ENCODE measurements at places on chromosomes 12 and 14. TPM values are rescaled to one million over a fixed set of nuclear protein-coding genes. Genes with fewer than 3 reads are reported as not detected.

Gene DAO
- not detected for polyA plus RNA-seq

DNA sequence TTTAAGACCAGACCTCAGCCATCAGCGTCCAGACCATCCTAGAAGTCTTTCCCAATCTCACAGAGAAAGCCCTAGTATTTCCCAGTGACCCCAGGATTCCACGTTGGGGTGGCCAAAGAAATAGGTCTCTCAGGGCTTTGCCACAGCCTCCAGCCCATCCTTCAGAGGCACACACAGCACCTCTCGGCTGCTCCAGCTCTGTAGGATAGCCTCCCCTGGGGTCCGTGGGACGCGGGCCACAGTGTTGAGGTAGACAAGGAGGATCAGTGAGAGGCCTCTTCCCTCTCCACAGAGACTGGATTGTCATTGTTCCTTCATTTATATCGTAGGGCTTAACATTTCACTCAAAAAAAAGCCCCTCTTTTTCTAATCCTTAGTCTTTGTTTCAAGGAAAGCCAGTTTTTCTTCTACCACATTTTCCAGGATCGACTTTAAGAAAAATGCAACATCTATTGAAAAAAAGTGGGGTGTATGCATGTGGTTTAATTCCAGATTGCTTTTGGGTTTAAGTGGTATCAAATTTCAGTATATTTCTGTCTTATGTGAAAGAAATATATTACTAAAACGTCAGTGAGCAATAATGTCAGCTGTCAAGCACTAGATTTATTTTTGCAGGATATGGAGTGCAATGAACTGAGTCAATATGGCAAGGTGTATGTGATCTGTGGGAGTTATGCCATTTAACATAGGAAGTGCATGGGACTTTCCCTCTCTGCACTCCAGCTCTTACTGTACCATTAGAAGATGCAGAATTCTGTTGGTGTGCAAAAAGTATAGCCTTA lies 187.5 kb downstream of the MSRB3 start:
- DNase-seq: no peak

Gene NUDT14
- 64.9 TPM for polyA plus RNA-seq

Gene GZMB
- not detected for polyA plus RNA-seq

Gene KRT79
- polyA plus RNA-seq: not detected

DNA sequence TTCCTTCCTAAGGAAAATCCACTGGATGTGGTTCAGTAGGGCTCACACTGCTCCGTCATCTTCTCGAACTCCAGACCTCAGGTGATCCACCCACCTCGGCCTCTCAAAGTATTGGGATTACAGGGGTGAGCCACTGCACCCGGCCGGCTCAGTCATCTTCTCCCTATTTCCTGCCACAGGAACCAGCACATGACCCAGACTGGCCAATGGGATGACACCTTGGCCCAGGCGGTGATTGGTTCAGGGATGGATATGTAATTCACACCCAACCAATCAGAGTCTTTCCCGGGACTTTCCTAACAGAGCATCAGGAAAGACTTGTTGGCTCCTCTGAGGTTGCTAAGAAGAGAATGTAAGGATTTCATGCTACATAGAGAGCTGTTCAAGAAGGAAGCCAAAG lies 19.2 kb upstream of the C12orf76 start:
- DNase-seq: no peak

DNA sequence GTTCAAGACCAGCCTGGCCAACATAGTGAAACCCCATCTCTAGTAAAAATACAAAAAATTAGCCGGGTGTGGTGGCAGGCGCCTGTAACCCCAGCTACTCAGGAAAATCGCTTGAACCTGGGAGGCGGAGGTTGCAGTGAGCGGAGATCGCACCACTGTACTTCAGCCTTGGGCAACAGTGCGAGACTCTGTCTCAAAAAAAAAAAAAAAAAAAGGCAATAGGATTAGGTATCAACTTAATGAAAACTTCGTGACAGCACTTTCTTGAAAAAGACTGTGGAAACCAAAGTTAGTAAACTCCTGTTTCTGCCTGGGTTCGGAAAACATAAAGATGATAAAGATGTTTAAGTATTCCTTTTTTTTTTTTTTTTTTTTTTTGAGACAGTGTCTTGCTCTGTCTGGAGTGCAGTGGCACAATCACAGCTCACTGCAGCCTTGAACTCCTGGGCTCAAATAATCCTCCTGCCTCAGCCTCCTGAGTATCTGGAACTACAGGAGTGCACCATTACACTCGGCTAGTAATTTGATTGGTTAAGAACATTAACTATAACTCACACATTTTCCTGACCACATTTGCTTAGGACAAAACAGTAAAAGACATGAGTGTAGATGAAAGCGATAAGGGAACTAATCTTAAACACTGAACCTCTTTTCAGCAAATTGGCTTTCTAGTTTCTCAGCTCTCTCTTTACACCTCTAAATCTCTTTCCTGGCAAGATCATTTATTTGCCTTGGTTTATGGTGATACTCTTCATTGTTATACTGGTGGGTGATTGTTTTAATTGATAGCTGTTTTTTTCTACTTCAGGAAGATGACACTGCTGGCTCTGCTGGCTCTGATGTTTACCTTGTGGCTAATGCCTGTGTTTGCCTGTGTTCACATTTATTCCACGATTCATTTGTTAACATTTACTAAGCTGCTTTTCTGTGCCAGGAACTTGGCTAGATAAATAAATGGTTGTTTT lies 15.8 kb downstream of the HIF1A start:
- DNase-seq: no peak

DNA sequence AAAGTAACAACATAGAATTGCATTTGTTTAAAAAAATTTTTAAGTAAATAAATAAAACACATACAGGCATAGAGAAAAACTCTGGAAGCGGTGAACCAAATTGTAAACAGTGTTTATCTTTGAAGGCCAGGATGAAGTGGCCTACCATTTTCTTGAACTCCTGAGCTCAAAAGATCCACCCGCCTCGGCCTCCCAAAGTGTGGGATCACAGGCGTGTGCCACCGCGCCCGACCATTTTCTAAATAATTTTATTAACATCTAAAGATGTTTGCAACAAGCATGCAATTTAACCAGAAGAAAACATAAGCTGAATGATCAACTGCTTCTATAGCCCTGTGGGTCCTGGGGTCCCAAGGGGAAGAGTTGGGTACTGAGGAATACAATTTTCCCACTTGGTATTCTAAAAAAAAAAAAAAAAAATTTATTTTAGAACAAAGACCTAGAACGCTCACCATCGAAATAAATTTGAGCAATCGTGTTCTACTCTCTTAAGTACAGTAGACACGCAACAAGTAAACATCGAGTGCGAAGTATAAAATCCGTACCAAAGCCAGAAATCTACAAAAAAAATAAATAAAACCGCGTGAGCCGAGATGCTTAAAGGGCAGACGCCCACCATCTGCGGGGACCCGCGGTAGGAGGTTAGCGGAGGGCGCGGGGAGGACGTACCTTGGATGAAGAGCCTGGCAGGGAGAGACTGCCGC lies 484 bp downstream of the MIS18BP1 start:
- DNase-seq: no peak

DNA sequence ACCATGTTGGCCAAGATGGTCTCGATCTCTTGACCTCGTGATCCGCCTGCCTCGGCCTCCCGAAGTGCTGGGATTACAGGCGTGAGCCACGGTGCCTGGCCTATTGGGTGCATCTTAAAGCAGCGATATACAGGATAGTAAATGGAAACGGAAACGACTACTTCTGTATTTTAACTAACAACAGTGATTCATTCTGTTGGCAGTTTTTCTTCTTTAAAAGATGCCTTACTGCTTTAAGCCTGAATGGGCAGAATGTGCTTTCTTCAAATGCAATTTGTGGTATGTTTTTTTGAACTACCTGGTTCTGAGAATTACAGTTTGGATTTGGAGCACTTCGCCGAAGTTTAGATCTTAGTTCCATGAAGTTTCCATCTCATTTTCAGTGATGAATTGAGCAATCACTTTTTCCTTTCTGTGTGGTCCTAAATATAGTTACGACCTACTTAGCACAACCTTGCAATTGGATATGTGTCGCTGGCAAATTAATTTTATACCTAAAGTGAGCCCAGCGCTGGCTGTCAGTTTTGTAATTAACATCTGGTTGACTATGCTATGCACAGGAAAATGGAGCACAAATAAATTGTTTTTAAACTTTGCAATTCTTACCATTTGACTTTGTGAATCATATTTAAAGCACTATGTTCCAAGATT lies 53.6 kb upstream of the EIF5 start:
- no peak for DNase-seq

DNA sequence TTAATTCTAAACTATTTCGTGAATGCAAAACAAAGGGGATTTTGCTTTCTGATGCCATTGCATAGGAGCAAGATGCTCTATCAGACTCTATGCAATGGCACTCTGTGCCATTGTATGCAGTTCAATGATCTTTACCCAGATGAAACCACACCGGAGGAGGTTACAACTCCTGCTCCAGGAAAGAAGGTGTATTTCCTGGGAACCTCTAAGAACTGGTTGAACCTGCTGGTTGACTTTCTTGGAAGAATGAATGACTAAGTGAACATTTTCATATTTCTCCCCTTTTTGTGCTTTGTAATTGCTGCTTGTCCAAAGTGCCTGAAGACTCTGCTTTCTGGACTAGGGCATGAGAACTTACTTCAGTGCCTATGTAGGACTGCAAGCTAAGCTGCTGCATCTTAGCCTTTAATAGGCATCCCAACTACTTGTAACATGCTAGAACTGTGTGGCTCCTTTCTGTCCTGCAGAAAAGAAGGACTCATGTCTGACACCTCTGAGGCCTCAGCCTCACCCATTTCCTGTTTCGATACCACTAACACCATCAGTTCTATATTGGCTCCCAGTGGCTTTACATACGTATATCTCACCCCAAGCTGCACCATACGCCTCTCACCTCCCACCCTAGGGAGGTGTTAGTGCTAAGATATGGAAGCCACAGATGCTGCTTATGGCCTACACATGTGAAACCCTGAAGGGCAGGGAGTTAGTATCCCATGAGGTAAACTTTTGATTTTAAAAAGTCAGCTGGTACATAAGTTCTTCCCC lies 193.5 kb upstream of the CNOT2 start:
- no peak for DNase-seq

Gene TAS2R14
- polyA plus RNA-seq: 0.91 TPM

Gene HEATR5A
- polyA plus RNA-seq: 5.8 TPM

DNA sequence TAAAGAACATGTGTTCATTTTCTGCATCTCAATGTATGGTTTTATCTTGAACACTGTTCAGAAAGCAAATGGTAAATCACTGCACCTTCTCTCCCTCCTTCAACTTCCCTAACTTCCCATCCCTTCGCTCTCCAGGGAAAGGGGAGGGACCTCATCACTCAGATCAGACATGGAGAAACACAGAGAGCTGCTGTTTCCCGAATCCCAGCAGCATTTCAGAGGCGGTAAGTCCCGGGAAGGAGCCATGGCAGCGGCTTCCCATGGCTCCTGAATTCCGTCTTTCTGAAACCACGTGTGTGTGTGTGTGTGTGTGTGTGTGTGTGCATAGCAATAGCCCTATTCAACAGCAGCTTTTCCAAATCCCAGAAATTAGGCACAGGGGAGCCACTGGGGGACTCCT lies 125.4 kb upstream of the TMCC3 start:
- DNase-seq: no peak

Gene CYP46A1
- polyA plus RNA-seq: 5.2 TPM

DNA sequence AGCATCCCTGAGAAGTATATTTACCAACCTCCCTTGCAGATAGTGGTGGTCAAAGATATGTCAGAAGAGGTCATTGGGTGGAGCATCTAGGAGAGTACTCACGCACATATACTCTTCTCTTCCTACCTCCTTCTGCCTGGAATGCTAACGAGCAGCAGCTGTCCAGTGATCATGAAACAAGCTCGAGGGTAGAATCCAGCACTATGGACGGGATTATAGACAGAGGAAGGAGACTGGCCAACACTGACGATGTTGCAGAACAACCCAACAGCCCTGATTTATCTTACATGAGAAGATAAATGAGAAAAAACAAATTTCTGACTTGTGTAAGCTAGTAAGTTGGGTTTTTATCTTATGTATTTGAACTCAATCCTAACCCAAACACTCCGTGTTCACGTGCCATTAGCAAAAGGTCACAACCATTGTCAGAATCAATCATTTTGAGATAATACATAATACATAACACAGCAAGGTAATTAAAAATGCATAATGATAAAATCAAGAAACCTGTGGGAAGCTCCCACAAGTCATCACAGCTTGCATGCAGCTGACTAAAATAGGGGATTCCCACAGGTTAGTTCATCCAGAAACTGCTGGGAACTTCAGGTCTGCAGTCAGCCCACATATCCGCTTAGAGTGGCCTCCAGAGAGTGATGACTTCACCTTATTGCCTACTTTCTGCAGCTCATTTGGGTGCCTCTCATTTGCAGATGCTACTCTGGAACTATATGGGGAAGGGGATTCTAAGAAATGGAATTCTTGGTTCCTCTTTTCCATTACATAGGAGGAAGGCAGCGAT lies 36.3 kb upstream of the STK38L start:
- DNase-seq: no peak

GRCh38 chr12:31206038-31206670 lies 119.8 kb downstream of the SINHCAF start:
- DNase-seq: no peak

DNA sequence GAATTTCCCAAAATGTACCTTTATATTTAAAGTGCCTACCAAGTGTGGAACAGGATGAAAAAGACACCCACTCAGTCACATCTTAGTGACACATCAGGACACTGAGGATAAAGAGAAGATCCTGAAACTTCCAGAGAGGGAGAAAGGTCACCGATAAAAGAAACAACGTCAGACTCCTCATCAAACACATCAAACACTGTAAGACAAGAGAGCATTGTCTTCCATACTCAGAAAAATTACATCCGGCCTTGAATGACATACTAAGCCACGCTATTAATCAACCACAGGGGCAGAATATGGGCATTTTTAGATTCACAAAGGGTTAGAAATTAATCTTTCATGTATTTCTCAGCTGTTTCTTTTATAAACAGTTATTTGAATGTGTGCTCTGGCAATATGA lies 490.3 kb downstream of the APAF1 start:
- no peak for DNase-seq

- no peak for DNase-seq
These were observed 5.5 kb upstream of the HVCN1 start for GRCh38 chr12:110694330-110694901.

Gene RIMBP2
- 14.9 TPM for polyA plus RNA-seq

Gene NPAS3
- 0.23 TPM for polyA plus RNA-seq

DNA sequence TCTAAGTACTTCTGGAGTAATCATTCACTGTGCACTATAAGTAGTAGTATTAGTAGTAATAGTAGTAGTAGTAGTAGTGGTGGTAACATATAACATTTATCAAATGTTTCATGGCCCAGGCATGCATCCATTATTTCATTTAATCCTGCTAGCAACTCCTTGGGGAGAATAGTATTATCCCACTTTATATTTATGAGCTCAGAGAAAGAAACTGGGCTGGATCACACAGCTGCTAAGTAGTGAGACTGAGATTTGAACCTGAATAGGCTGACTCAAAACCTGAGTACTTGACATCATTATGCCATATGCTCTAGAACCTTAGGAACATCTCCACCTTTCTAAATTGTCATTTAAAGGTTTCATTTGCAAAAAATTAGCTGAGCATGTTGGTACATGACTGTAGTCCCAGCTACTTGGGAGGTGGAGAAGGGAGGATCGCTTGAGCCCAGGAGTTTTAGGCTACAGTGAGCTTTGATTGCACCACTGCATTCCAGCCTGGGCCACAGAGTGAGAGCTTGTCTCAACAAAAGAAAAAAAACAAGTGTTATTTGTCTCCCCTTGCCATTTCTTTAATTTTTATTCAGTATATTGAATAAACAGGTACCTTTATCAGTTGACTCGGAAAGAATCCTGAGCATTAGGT lies 11.4 kb upstream of the NID2 start:
- no peak for DNase-seq

Gene UTP20
- 2.0 TPM for polyA plus RNA-seq

GRCh38 chr12:112676507-112676906 lies 115.0 kb upstream of the RPH3A start:
- no peak for DNase-seq

All from pancreas (tissue), 10 donors.